ENCODE measurements at places on chromosomes 13 and 19.

DNA sequence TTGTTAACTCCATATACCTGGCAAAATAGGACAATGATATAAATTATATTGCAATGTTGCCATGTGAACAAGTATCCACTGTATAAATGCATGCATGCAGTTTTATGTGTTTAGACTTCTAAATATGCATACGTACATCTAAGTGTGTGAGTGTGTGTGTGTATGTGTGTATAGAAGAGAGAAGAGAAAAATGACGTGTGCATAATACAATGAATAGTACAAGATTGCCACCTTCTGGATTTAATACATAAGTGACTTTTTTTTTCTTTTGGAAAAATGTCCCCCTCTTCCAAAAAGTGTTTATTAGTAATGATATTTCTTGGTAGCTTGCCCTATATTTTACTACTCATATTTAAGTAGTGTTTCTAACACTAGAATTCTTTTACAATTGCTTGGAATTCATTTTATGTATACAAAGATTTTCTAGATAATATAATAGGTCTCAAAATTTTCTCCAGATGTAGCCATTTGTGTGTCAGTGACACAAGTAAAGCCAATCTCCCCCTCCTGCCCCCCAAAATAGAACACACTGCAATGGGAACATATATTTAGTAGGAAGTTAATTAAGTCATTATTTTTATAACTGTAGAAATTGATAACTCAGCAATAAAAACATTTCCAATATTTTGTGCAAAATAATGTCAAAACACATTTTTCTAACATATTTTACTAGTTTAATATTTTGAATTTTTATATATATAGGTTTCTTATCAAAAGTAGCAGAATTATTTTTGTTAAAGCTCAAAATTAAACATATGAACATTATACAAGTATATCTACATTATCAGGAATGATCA, 783.3 kb upstream of the ATXN8OS start:
- no peak for DNase-seq
- no peak overlapping the region for H3K27ac ChIP-seq
- H3K27me3 ChIP-seq = no peaks in the 10 kb centered on the region
- H3K4me1 ChIP-seq = no peaks in the 10 kb centered on the region
- H3K4me3 ChIP-seq = no peak overlapping the region
- H3K36me3 ChIP-seq = no peaks in the 10 kb centered on the region

DNA sequence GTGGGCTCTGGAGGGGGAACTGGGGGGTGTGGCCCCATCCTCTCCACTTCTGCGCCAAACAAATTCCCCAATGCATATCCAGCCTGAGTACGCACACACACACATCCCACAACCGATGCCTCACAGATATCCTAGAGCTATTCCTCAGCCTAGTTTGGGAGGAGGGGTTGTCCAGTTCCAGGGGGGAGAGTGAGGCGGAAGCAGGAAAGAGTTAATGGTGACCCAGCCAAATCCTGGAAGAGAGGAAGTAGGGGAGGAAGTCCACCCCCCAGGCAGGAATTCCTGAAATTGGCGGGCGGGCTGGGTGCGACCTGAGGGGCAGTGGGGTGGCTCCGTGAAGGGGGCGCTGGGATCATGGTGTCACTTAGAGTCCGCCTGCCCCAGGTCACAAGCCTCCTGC, 897 bp downstream of the GPR4 start:
- DNase-seq = no peak
- no peaks in the 10 kb centered on the region for H3K36me3 ChIP-seq
- peaks cover 60% of the 10 kb centered on the region for H3K27me3 ChIP-seq
- no peaks in the 10 kb centered on the region for H3K4me1 ChIP-seq

DNA sequence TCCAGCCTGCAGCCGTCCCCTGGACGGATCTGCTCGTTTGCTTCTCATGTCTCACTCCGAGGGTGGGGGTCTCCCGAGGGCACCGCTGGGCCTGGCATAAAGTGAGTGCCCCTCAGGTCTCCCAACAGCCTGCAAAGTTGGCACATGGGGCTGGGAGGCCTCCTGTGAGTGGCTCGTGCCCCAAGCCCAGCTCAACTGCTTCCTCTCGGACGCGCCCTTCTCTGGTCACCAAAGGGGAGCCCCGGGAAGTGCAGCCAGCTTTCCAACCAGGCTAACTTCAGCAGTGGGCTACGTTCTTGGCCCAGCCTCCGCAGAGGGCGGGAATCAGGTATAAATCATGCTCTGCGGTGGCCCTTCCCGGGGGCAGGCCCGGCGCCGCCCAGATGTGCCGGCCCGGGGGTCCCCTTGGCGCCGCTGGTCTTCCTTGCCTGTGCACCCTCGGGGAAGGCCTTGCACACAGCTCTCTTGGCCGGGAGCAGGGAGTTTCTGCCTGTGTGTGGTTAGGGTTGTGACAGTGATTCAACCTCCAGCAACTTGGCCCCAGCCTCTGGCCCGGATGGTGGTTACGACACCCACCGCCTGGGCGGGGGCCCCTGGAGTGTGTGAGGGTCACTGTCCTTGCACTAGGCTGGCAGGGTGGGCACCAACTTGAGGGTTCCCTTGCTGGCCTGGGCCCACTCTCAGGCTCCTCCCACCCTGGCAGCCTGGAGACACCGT, 20.7 kb downstream of the CEBPG start:
- H3K4me3 ChIP-seq = no peak overlapping the region
- peaks cover 55% of the 10 kb centered on the region for H3K4me1 ChIP-seq
- no peaks in the 10 kb centered on the region for H3K36me3 ChIP-seq

DNA sequence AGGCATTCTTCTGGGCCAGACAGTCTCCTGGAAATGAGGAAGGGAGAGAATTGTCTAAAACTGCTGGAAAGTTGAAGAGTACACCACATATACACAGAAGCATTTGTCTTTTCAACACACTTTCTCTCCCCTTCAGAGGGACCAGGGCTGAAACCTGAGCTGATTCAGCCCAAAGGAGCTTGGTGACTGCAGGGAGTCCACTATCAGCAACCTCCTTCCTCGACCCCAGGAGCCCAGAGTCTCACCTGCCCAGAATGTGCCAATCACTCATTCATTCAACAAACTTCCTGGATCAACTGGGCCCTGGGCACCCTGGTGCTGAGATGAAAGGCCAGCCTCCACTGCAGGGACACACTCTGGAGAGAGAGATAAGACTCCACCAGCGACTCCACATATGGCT, 128.9 kb upstream of the VSTM2B start:
- H3K27ac ChIP-seq = no peak overlapping the region
- DNase-seq = no peak
- H3K27me3 ChIP-seq = no peaks in the 10 kb centered on the region

- no peaks in the 10 kb centered on the region for H3K36me3 ChIP-seq
- no peak for DNase-seq
- no peak overlapping the region for H3K27ac ChIP-seq
These were observed 14.8 kb upstream of the SPATA13 start for GRCh38 chr13:24145674-24146073.

DNA sequence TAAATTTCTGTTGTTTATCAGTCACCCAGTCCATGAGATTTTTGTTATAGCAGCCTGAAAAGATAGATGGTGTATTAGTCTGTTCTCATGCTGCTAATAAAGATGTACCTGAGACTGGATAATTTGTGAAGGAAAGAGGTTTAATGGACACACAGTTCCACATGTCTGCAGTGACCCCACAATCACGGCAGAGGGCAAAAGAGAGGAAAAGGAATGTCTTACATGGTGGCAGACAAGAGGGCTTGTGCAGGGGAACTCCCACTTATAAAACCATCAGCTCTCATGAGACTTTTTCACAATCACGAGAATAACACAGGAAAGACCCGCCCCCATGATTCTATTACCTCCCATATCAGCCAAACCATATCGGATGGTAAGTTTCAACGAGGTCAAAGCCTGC, 309.2 kb downstream of the LIG4 start:
- H3K36me3 ChIP-seq = no peaks in the 10 kb centered on the region
- no peaks in the 10 kb centered on the region for H3K4me1 ChIP-seq
- DNase-seq = no peak
- H3K27me3 ChIP-seq = no peaks in the 10 kb centered on the region
- no peak overlapping the region for H3K27ac ChIP-seq

DNA sequence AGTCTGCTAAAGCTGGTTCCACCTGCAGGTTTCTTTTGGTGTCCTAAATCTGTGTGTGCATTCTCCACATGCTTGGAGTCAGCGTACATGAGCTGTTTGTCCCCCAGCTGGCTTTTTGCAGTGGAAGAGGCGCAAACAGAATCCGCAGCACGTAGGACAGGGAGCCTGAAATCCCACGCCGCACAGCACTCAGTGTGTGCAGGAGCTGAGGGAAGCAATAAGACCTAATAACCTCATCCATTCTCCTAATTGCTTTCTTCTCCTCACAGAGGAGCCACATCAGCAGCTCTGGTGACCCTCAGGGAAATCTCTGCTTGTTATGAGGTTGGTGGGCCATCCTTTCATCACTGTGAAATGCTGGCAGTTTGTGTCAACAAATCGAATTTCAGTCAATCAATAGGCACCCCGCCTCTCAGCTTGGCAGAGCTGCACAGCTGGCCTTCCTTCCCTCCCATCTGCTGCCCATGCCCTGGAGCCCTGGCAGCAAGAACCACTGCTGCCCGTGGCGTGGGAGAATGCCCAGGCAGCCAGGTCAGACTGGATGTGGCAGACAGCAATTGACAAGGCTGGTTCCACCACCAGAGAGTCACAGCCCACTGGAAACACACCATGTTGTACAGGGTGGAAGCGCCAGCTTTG, 136.7 kb downstream of the ZDHHC20 start:
- no peak overlapping the region for H3K4me3 ChIP-seq
- no peaks in the 10 kb centered on the region for H3K27me3 ChIP-seq
- no peak for DNase-seq
- no peaks in the 10 kb centered on the region for H3K4me1 ChIP-seq

DNA sequence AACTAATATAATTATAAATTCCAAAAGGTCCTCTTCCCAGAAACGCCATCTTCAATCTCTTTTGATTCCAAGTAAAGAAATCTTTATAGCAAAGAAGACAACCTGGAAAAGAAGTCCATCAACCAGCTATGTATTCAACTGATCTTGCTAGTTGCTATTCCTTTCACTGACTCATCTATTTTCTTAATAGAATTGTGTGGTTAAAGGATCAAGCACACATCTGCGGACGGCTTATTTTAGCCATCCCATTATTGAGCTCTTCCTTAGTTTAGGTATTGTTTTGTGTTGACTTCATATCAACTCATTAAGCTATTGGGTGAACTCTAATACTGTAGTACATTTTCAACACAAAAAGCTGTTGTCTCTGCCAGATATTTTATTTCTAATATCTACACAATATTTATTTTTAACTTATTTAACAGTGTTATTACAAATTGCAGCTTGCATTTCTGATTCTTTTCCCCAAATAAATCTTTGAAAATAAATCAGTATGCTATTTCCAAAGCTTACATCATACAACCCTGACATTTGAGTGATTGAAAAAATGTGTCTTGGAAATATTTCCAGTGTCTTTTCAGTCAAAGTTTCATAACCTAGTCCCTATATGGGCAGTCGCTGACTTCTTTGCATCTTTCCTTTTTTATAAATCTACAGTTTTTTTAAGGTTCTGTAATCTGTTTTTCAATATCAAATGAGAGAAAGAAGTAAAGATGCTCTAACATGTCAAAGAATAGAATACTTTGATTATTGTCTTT, 158.8 kb upstream of the SPRY2 start:
- no peak for DNase-seq
- H3K27me3 ChIP-seq = no peaks in the 10 kb centered on the region
- H3K4me3 ChIP-seq = no peak overlapping the region

GRCh38 chr19:51497666-51498065, 3.9 kb downstream of the SIGLEC12 start:
- no peak overlapping the region for H3K27ac ChIP-seq
- peaks cover 5% of the 10 kb centered on the region for H3K27me3 ChIP-seq
- no peak overlapping the region for H3K4me3 ChIP-seq

DNA sequence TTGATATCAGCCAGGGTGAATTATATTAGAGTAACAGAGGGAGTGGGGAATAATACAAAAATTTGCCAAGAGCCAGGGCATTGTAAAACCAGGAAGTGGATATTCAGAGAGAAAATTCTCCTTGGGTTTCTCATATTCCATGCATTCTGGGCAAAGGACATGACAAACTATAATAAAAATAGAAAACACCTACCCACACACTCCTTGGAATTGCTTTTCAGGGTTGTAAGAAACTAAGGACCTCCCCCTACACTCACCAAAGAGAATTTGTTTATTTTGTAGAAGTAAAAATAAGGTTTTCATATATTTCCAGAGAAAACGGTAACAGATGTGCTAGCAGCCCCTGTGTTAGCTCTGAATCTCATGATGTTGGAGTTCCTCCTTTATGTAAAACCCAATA, 649.6 kb downstream of the SLITRK1 start:
- DNase-seq = no peak
- no peaks in the 10 kb centered on the region for H3K36me3 ChIP-seq
- no peaks in the 10 kb centered on the region for H3K4me1 ChIP-seq
- no peak overlapping the region for H3K4me3 ChIP-seq
- H3K27me3 ChIP-seq = no peaks in the 10 kb centered on the region
- H3K27ac ChIP-seq = no peak overlapping the region

DNA sequence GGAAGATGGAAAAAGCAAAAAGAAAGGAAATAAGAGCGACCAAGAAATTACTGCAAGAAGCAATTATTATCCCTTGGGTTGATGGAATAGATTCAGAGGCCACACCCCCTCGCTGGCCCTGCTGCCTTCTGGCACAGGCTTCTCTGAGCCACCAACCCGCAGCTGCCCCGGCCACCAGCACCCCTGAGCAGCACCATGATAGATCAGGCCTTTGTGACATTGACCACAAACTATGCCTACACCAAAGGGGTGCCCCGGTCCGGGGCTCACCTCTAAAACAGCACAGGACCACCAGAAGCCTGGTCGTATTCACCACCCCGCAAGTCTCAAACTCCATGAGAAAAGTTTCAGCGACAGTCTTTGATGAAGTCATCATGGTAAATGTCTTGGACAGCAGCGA, 1059.3 kb downstream of the SLITRK1 start:
- H3K27ac ChIP-seq = no peak overlapping the region
- no peaks in the 10 kb centered on the region for H3K27me3 ChIP-seq
- H3K4me1 ChIP-seq = no peaks in the 10 kb centered on the region
- H3K4me3 ChIP-seq = no peak overlapping the region
- no peak for DNase-seq

- no peaks in the 10 kb centered on the region for H3K36me3 ChIP-seq
- no peak for DNase-seq
- no peaks in the 10 kb centered on the region for H3K27me3 ChIP-seq
- no peak overlapping the region for H3K27ac ChIP-seq
These were observed 29.9 kb downstream of the SHISA2 start for GRCh38 chr13:26021956-26022355.

Data from breast epithelium (tissue), 4 donors.